ENCODE measurements at places on chromosomes 2 and 18. TPM values are rescaled to one million over a fixed set of nuclear protein-coding genes. Genes with fewer than 3 reads are reported as not detected.

UGT1A6 gene
- not detected for total RNA-seq

DNA sequence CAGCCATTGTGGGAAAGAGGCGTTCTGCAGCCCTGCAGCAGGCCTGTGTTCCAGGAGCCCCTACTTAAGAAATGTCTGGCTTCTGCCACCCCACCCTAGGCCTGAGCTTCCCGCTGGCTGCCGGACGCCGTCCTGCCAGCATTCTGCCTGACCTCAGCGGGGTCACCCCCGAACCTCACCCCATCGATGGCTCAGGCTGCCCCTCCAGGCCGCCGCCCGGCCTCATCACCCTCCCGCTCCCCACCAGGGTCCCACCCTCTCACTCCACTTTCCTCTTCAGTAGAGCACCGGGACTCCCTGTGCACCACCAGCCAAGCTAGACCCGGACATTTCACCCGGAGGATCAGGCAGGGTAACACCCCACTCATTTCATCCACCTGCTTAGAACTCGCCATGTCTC lies 73.6 kb upstream of the SALL3 start:
- H3K27ac ChIP-seq, result no peak overlapping the region
- no peaks in the 10 kb centered on the region for H3K4me1 ChIP-seq
- no peaks in the 10 kb centered on the region for H3K36me3 ChIP-seq
- H3K4me3 ChIP-seq, result no peak overlapping the region
- DNase-seq, result no peak
- no peaks in the 10 kb centered on the region for H3K27me3 ChIP-seq

- no peaks in the 10 kb centered on the region for H3K27me3 ChIP-seq
- H3K4me1 ChIP-seq, result no peaks in the 10 kb centered on the region
- no peak for DNase-seq
- no peak overlapping the region for H3K27ac ChIP-seq
- no peaks in the 10 kb centered on the region for H3K36me3 ChIP-seq
Observed at GRCh38 chr2:220240641-220241040, 613.2 kb downstream of the SLC4A3 start.

STK17B gene
- total RNA-seq, result 3.4 TPM

TMEM37 gene
- total RNA-seq, result 1.5 TPM

DNA sequence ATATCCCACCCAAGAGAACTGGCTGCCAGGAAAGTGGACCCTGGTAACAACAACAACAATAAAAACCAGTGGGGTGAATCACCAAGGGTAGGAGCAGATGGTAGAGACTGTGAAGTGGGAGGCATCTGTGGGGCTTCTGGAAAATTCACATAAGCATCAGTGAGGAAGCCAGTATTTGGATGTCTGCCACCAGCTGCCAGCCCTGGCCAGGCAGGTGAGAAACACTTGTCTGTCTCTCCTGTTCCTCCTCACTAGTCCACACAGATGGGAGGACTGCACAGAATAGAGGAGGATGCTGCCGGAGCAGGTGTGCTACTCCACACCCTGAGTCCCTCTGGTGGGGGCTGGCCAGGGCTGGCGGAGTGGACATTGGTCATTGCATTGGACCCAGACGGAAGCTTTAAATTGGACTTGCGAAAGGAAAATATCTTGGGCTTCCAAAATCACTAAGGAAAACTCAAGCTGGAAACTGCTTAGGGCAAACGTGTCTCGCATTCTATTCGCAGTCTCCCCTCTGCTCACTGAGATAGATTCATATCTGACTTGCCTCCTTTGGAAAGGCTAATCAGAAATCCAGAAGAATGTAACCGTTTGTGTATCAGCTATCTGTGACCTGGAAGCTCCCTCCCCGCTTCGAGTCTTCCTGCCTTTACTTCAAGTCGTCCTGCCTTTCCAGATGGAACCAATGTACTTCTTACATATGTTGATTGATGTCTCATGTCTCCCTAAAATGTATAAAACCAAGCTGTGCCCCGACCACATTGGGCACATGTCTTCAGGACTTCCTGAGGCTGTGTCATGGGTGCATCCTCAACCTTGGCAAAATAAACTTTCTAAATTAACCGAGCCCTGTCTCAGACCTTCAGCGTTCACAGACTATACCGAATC lies 69.1 kb downstream of the NAB1 start:
- no peaks in the 10 kb centered on the region for H3K36me3 ChIP-seq
- H3K4me1 ChIP-seq, result peaks cover 10% of the 10 kb centered on the region
- H3K4me3 ChIP-seq, result no peak overlapping the region
- no peak overlapping the region for H3K27ac ChIP-seq
- H3K27me3 ChIP-seq, result no peaks in the 10 kb centered on the region

SRSF7 gene
- 79.6 TPM for total RNA-seq

- H3K36me3 ChIP-seq, result no peaks in the 10 kb centered on the region
- no peaks in the 10 kb centered on the region for H3K4me1 ChIP-seq
- no peaks in the 10 kb centered on the region for H3K27me3 ChIP-seq
- H3K4me3 ChIP-seq, result no peak overlapping the region
Observed at GRCh38 chr18:63741769-63742168, 33.4 kb upstream of the SERPINB7 start.

DNA sequence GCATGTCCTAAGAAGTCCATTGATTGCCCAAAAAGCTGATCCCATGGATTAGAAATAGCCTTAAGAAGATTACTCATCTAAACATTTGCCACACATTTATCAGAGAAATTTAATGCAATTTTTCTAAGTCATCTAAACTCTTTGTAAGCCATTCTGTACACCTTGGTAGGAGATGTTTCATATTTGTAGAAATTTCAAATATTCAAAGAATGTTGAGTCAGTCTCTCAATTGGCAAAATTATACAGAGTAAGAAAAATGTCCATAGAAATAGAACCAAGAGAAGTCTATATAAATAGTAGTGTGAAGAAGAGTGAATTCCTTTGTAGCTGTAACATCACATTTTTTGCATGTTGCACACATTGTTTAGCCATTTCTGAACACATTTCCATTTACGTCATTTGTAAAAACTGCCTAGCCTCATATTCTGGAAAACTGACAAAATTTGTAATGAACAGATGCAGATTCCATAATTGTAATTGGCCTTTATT lies 128.6 kb downstream of the MSTN start:
- no peaks in the 10 kb centered on the region for H3K36me3 ChIP-seq
- DNase-seq, result peak; percentile 75
- no peak overlapping the region for H3K27ac ChIP-seq
- H3K27me3 ChIP-seq, result no peaks in the 10 kb centered on the region
- no peaks in the 10 kb centered on the region for H3K4me1 ChIP-seq
- no peak overlapping the region for H3K4me3 ChIP-seq

POTEI gene
- 2.4 TPM for total RNA-seq

TDRD15 gene
- not detected for total RNA-seq

GRCh38 chr18:23668731-23669130 lies 6.0 kb upstream of the ANKRD29 start:
- no peaks in the 10 kb centered on the region for H3K36me3 ChIP-seq
- H3K27ac ChIP-seq, result no peak overlapping the region
- no peak for DNase-seq
- H3K4me3 ChIP-seq, result no peak overlapping the region
- peaks cover 2% of the 10 kb centered on the region for H3K27me3 ChIP-seq
- H3K4me1 ChIP-seq, result no peaks in the 10 kb centered on the region

DNA sequence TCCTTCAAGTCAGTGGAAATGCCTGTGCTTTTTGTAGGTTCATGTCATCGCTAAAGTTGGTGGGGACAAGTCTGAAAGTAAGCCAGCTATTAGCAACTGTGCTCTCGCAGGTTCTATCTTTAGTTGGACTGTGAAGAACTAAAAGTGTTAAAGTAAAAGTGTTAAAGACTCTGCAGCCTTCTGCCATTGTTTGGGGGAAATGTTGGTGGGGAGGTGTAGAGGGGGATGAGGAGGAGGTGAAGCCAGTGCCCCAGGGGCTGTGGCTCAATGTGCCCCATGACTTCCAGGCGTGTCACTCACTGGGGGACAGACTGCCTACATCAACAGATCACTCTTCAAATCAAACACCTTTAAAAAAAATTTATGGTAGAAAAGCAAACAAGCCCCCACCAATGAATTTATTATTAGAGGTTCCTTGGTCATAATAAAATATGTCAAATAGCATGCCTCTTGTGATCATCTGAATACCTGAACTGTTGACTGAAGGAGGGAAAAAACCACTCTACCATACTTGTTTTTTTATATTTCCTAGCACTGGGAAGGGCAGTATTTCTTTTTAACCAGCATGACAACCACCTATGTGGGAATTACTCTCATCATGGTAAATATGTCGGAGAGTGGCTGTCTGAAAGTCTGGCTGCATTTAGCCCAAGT lies 19.3 kb downstream of the TGFA start:
- H3K36me3 ChIP-seq, result no peaks in the 10 kb centered on the region
- no peaks in the 10 kb centered on the region for H3K27me3 ChIP-seq
- DNase-seq, result no peak

TEX44 gene
- not detected for total RNA-seq

- no peaks in the 10 kb centered on the region for H3K27me3 ChIP-seq
- H3K36me3 ChIP-seq, result no peaks in the 10 kb centered on the region
- no peak overlapping the region for H3K27ac ChIP-seq
- H3K4me3 ChIP-seq, result no peak overlapping the region
- no peaks in the 10 kb centered on the region for H3K4me1 ChIP-seq
- DNase-seq, result no peak
Observed at GRCh38 chr2:121006743-121007489, 271.2 kb downstream of the GLI2 start.

DNA sequence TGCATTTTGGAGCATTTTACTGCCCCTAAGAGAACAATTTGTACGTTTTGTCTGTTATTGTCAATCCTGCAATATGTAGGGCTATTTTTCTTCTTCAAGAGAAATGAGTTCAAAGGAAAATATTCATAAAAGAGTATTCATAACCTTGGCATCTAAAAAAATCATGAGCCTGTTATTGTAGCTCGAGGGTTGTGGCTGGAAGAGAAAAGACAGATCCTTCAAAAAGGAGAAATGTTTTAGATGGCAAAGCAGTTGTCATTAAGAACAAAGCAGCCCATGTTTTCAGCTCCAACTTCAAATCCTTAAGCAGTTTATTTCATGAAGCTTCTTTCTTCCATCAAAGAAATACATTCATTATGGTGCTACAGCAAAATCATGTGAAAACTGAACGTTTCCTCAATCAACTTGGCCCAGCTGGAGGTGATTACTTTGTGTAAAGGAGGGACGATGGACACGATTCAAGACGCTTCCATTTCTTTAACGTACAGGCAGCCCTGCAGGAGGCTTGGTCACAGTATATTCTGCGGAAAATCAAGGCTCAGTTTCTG lies 31.4 kb downstream of the QPCT start:
- no peaks in the 10 kb centered on the region for H3K36me3 ChIP-seq
- H3K27ac ChIP-seq, result no peak overlapping the region
- DNase-seq, result no peak
- H3K4me3 ChIP-seq, result no peak overlapping the region

BOLL gene
- 0.28 TPM for total RNA-seq

DNA sequence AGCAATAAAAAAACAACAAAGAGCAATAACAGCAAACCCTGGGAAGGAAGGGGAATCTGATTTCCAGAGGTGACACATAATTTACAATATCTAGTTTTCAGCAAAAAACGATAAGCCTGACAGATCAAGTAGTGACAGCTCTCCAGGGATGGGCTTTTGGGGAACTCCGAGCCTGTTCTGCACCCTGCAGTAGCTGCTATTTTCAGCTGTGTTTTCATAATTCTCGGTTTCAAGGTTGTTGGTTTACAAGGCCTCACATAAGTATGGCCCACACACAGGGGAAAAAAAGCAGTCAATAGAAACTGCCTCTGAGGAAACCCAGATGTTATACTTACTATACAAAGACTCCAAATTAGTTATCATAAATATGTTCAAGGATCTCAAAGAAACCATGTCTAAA lies 67.7 kb upstream of the CTLA4 start:
- H3K27me3 ChIP-seq, result no peaks in the 10 kb centered on the region
- H3K4me1 ChIP-seq, result no peaks in the 10 kb centered on the region
- H3K4me3 ChIP-seq, result no peak overlapping the region
- DNase-seq, result no peak
- H3K36me3 ChIP-seq, result no peaks in the 10 kb centered on the region

UNC80 gene
- 0.25 TPM for total RNA-seq

DNA sequence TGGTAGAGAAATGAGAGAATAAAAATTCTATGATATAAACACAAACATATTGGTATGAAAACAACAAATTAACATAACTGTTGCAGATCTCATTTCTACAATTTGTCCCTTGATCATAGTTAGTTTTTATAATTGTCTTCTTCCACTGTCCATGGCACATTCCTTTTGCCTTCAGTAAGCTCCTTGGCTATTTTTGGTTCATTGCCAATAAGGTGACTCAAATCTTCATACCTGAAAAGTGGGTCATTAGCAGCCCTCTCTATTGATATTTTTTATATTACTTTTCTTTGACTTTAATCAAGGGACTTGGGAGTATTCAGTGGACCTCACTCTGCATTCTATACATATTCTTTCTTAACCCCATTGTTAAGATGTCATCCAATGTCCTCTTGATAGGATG lies 552.9 kb downstream of the TDRD15 start:
- no peak overlapping the region for H3K27ac ChIP-seq
- H3K4me1 ChIP-seq, result no peaks in the 10 kb centered on the region
- DNase-seq, result no peak
- no peaks in the 10 kb centered on the region for H3K36me3 ChIP-seq
- no peaks in the 10 kb centered on the region for H3K27me3 ChIP-seq
- H3K4me3 ChIP-seq, result no peak overlapping the region

FNDC4 gene
- total RNA-seq, result 53.4 TPM

SLC35G4 gene
- not detected for total RNA-seq

DNA sequence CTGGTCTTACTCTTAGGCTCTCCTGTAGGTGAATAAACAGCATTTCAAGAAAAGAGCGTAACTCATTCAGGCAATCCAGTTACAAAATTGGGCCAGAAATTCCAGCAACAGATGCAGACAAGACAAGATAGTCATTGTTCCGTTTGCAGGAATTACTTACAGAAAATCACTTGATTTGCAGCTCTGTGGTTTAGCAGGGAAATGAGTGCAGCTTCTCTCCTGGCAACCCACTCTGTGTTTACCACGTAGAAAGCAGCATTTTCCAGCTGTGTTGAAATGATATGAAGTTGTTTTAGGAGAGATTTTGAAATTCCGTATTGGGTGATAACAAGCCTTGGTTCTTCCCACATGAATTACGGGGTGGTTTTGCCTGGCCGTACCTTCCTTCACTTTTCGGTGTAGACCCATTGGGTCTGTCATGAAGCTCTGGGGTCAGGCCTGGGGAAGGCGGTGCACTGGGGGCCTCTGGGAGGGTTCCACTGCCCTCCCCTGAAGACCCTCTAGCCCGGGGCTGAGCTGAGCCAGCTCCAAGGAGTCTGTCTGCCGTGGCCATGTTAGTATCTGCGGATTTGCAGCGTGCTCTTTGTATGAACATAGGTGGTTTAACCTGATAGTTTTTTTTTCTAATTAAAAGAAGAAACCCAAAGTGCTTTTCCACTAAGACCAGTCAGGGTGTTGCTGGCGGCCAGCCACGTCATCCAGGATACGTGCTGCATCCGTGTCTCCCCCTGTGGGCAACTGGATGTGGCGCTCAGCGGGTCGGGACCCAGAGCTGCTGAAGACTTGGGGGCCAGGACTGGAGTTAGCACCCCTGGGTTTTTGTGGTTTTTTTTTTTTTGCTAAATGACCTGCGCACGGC lies 58.9 kb upstream of the KCNG2 start:
- H3K4me1 ChIP-seq, result no peaks in the 10 kb centered on the region
- no peak overlapping the region for H3K27ac ChIP-seq
- H3K36me3 ChIP-seq, result peaks cover 3% of the 10 kb centered on the region
- DNase-seq, result no peak
